ENCODE measurements at places on chromosomes 5 and 9.

DNA sequence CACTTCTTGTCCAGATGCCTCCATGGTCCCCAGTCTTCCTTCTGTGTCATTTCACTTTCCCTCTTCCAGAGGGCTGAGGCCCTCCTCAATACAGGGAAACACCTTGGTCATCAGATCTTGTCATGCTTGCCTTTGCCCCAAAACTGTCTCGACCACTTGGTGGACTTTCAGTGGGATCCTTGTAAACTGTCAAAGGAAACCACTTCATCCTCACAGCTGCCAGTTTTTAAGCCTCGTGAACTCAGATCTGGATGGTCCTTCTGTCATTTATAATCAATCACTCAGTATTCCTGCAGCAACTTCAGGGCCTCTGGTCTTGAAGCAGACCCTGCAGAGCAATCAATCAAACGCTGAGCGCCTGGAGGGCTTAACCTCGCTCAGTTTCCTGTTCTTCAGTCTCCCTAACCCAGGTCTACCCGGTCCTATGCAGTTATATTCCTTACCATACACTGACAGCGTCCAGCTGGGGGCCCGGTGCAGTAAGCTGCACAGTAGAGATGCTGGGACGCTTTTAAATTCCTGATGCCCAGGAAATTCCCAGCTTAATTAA lies 74.6 kb downstream of the GOLPH3 start:
- peak; percentile 77 for DNase-seq

DNA sequence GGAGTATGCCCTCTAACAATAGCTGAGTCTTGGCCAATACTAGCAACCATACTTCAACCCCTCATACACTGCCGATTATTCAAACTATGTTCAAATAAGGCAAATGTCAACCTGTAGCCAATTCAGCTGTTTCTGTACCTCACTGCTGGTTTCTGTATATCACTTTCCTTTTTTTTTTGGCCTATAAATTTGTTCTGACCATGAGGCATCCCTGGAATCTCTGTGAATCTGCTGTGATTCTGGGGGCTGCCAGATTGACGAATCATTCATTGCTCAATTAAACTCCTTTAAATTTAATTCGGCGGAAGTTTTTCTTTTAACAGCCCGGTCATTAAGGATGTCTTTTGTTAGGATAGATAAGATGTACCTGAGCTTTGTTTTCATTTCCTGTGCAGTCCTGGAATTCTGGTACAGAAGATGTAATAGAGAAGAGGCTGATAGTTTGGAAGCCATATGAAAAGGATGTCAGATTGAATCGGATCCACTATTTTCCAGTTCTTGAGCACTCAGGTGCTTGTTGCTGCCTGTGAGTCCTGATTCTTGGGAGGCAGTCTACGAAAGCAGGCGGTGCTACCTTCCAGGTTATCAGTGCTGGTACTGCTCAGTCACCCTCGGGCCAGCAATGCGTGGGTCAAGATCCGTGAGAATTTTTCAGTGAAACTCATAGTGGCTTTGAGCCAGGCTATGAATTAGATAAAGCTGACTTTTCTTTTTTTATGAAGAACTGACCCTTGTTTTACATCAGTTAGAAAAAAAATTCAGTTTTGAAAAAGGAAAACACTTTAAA lies 106.2 kb upstream of the TUT7 start:
- no peak for DNase-seq

DNA sequence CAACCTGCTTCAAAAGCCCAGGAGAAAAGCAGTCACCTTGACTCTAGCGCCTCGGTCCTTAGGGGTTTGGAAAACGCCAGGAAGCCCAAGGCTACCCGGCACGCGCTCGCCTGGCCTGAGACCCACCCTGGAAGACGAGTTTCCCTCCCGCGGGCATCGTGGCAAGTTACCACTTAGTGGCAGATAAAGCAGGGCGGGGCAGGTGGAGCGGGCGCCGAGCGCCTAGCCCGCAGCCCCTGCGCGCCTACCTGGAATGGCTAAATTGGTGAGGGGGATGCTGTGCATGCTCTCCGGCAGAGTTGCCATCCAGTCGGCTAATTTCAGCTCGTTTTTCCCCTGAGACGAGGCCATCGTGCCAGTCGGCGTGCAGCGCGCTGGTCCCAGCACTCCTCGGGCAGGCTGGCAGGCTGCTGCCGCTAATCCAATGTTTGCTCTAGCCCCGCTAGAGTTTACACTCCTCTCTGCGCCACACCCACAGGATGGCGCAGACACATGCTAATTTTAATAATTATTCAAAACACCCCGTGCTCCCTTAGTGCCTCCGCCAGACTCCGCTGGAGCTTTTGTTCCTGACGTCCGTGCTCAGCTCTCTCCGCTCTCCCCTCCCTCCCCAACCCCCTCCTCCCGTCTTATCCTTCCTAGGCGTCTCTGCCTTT lies at the start of gene PLCXD3:
Gene PLCXD3, minus strand, starts transcription at position 426 of the 656 bp plus-strand sequence. Its CDS starts 75 bp downstream, at position 351.
- DNase-seq, result peak; percentile 31

DNA sequence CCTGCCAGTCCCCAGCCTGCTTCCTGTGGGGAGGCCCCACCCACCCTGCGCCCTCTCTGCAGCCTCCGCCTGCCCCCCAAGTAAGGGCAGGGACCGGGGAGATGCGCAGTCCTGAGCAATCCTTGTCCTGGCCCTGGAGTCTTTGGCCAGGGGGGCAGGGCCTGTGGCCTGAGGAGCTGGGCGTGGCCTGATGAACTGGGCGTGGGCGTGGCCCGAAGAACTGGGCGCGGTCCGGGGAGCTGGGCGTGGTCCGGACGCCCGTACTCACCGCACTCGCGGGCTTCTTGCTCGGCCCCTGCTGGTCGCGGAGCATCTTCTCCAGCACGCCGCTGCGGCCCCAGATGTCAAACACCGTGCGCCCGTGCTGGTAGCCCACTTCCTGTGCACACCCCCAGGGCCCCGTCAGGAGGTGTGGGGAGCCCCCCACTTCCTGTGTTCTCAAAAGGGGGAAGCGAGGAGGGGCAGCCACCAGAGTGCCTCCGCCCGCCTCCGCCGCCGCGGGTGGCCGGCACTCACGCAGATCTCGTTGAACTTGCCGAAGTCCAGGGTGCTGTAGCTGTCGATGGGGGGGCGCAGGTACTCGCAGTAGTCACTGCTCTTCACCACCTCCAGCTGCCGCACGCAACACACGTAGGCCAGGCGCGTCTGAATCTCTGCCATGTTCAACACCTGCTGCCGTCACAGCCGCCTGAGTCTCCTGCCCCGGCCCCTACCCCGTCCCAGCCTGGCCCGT lies 2.7 kb upstream of the NSMF start:
- no peak for DNase-seq

DNA sequence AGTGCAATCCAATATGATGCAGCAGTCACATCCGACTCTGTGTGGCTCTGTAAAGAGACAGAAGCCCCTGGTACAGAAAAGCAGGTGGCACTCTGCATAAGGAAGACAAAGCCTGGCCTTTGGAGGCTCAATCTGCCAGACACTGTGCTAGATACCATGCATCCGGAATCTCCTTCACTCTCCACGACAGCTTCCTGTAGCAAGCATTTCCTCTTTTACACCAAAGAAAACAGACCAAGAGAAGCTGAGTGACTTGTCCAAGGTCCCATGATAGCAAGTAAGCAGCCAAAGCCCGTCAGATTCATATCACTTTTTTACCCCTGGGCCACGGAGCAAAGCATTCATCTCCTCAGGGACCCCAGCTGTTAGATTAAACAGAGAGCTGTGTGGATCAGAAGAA lies 64.2 kb upstream of the SMIM23 start:
- no peak for DNase-seq

- no peak for DNase-seq
Observed at GRCh38 chr9:133353548-133353947, 2.7 kb downstream of the SURF1 start.

- no peak for DNase-seq
Observed at GRCh38 chr5:101212942-101213514, 309.9 kb upstream of the ST8SIA4 start.

DNA sequence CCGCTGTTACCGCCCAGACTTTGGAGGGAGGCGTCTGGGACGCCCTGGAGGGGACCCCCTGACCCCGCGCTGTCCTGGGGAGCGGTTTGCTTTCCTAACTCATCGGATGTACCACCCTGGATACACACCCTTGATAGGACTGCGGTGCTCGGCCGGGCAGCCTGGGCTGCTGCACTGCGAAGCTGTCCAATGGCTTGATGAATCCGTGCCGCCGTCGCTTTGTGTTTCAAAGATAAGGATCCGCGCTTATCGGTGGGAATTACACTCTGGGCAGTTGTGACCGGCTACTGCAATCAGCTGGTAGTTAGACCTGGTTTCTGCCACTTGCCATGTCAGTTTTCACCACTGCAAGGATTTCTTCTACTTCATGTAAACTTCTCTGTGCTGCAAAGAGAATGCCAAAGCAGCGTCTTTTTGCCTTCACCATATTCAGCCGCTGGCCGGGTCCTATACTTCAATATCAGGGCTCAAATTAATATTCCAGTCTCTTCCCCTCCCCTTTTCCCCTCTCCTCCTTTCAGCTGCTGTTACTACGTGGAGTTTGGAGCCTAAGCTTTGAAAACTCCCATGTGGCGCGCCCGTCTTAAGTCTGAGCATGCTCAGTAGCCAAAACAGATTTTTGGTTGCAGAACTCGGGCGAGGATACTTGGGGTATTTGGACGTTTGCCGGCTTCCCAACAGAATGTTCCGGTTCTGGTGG lies 727 bp downstream of the SMAD5 start:
- DNase-seq, result peak; percentile 61

All from NCI-H524 (cell line).